ENCODE measurements at places on chromosomes 11 and 22. TPM values are rescaled to one million over a fixed set of nuclear protein-coding genes. Genes with fewer than 3 reads are reported as not detected.

DNA sequence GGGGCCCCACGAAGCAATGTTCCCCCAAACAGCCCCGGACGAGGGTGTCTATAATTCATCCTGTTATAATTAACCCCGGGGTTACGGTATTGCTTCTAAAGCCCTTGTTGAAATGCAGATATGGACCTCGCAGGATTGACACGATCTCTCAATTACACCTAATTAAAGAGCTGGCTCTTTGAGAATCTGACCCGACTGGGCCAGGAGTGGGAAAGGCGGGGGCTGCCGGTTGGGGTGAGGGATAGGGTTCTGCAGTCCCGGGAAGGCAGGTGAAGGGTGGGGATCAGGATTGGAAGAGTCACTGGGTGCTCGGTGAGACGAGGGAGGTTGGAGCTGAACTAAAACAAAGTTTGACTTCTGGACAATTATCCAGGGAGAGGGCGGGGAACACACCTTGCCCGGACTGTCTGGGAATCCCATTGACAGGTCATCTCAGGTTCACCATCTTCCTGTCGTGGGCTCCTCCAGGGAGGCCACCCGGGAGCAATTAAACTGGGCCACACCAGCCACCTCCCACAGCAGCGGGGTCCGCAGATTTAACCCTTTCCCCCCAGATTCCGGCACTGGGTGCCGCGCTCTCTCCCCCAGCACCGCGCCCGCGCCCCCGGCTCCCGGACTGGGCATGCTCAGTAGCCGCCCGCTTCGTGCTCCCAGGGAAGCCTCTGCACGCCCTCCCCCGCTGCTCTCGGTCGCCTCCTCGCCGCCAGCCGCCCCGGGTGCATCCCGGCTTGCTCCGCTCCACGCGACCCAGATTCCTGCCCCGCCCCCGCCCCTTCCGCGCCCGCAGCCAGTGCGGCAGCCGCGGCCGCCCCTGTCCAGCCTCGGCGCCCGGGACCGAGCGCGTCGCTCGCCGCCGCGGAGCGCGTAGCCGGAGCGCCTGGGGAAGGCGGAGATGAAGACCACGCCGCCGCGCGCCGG lies at the start of gene ELMOD1:
Gene ELMOD1 (plus strand): TSS at position 688 of the 918 bp plus-strand sequence. CDS start 27,043 bp downstream, outside the sequence.
- DNase-seq, result peak; percentile 61
- H3K27me3 ChIP-seq, result peaks cover 48% of the 10 kb centered on the region
- H3K27ac ChIP-seq, result no peak within 1 kb of the TSS
- H3K36me3 ChIP-seq, result no peaks in the 10 kb centered on the region
- no peak within 1 kb of the TSS for H3K4me3 ChIP-seq

DNA sequence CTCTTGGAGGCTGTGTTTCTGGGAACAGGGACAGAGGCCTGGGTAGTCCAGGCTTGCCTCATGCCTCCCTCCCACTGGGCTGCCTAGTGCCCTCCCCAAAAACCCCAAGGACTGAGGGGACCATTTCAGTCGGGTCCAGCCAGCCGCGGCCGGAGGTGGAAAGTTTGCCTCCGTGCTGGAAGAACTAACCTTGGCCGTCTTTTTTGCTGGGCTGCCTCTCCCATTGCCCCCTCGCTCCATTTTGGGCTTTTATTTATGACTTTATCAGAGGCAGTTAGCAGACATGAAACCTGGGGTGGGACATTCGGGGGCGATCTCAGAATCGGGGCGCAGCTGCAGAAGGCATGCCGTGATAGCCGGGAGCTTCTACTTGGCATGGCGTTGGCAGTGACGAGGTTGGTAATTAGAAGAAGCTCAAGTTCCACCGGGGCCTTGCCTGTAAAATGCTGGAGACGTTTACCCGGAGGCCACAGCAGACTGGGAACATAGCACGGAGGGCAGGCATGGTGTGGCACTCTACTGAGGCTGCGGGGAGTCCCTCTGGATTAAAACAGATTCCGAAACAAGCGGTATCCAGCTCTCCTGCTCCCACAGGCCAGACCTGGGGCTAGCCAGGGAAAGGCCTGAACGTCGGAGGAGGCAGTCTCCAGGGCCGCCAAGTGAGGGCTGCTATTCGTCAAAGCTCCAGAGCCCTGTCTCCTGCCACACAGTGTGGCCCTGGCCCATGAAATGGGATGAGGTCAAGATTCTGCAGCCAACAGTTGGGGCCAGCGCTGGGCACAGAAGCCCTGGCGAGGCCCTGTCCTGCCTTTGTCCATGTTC lies 76.4 kb upstream of the PPARA start:
- H3K36me3 ChIP-seq, result peaks cover 7% of the 10 kb centered on the region
- H3K4me3 ChIP-seq, result no peak overlapping the region
- H3K27me3 ChIP-seq, result no peaks in the 10 kb centered on the region
- peaks cover 53% of the 10 kb centered on the region for H3K4me1 ChIP-seq

DNA sequence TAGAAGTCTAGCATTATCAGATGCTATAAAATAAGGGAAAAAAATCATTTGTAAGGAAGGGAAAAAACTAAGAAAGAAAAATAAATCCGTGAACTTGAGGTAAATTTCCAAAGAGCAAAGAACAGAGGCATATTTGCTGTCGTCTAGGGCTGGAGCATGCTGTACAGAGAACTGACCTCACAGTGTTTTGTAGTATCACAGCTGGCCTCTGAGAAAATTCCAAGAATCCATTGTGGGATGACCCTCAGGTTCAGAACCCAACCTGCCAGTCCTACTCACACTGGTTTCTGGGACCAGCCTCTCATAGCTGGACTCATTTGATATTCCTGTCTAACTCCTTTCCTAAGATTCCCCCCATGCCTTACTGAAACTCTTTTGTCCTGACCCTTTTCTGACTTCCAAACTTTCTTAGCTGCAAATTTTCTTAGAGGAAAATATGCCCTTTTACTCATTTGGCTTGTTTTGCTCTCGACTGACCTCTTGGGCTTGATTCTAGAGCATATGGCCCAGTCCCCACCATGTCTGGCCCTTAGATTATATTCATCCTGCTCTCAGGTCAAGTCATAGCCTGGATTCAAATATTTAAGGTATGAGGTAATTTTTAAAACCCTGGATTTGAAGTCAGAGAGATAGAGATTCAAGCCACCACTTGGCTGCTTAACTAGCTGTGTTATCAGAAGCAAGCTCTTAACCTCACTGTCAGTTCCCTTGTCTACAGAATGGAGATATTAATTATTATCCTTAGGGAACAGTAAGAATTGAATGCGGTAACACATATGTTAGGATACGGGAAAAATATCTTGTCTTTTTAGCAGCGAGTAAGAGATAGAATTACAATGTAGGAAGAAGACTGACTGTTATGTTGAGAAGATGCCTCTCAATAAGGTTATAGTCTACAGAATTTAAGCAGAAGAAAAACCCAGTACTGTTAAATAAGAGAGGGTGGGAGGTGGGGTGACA lies 89.7 kb upstream of the KCNA4 start:
- H3K27me3 ChIP-seq, result no peaks in the 10 kb centered on the region
- H3K27ac ChIP-seq, result no peak overlapping the region
- no peaks in the 10 kb centered on the region for H3K4me1 ChIP-seq
- H3K4me3 ChIP-seq, result no peak overlapping the region
- no peaks in the 10 kb centered on the region for H3K36me3 ChIP-seq

ARHGEF17 gene
- total RNA-seq, result 8.3 TPM

IGSF22 gene
- 2.0 TPM for total RNA-seq

DNA sequence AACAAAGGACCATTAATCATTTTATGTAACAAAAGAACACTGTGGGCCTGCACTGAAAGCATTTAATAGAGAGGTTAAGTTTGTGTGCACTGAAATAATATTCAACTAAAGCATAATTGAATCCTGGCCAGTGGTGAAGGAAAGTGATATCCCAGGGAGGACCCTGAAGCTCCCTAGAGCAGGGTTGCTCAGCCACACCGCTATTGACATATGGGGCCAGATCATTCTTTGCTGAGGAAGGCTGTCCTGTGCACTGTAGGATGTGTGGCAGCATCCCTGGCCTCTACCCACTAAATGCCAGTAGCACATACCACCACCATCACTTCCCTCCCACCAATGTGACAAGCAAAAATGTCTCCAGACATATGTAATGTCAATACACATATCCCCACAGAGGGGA lies 166.1 kb upstream of the MTNR1B start:
- DNase-seq, result no peak
- no peaks in the 10 kb centered on the region for H3K27me3 ChIP-seq
- H3K36me3 ChIP-seq, result no peaks in the 10 kb centered on the region

OVCH2 gene
- total RNA-seq, result not detected

OR52I1 gene
- not detected for total RNA-seq

DNA sequence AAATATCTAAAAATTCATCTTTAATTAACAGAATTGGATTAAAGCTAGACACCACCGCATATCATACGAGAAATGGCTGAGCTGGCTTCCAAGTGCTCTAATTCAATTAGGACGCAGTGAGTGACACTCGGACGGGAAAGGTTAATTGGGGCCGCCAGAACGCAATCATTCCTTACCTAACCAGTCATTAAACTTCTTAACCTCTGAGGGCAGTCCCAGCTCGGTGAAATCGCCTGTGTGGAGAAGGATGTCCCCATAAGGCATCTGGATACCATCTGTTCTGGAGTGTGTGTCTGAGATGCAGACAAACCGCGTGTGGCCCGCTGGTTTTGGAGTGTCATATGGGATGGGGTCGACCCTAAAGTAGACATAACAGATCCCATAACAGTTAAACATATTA lies 50.3 kb downstream of the MPPED2 start:
- no peaks in the 10 kb centered on the region for H3K27me3 ChIP-seq
- H3K27ac ChIP-seq, result no peak overlapping the region
- no peak for DNase-seq
- H3K36me3 ChIP-seq, result no peaks in the 10 kb centered on the region
- no peaks in the 10 kb centered on the region for H3K4me1 ChIP-seq
- H3K4me3 ChIP-seq, result no peak overlapping the region

- DNase-seq, result no peak
- H3K27me3 ChIP-seq, result no peaks in the 10 kb centered on the region
Measured at GRCh38 chr11:132853886-132854285, 678.4 kb downstream of the OPCML start.

DNA sequence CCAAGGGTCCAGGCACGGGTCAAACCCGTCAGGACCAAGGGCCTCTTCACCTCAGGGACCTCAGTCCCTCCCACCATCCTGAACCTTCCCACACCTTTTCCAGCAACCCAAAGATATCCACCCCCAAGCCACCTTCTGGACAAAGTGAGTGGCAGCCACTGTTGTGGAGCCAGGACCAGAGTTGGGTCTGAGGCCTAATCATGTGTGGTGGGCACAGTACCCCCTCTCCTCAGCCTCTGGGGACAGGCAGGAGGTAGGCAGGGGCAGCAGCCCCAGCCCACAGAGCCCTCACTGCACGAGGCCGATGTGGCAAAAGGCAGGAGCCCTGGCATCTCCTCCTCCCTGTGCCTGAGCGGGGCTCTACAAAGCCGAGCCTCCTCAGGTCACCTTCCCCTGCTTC lies 2.5 kb downstream of the KCNJ11 start:
- H3K27me3 ChIP-seq, result no peaks in the 10 kb centered on the region
- no peak overlapping the region for H3K4me3 ChIP-seq
- no peak overlapping the region for H3K27ac ChIP-seq

MUC5AC gene
- not detected for total RNA-seq

RIBC2 gene
- not detected for total RNA-seq

MMP27 gene
- not detected for total RNA-seq

GRCh38 chr11:132595711-132596134 lies 936.6 kb downstream of the OPCML start:
- H3K27me3 ChIP-seq, result no peaks in the 10 kb centered on the region
- H3K36me3 ChIP-seq, result no peaks in the 10 kb centered on the region
- DNase-seq, result no peak
- H3K27ac ChIP-seq, result no peak overlapping the region
- H3K4me3 ChIP-seq, result no peak overlapping the region

GRCh38 chr22:46367707-46368191 lies 32.2 kb downstream of the TRMU start:
- peaks cover 5% of the 10 kb centered on the region for H3K27me3 ChIP-seq
- no peak overlapping the region for H3K4me3 ChIP-seq
- no peaks in the 10 kb centered on the region for H3K4me1 ChIP-seq
- DNase-seq, result peak; percentile 64
- no peaks in the 10 kb centered on the region for H3K36me3 ChIP-seq

- DNase-seq, result no peak
- no peak overlapping the region for H3K4me3 ChIP-seq
- H3K36me3 ChIP-seq, result no peaks in the 10 kb centered on the region
- peaks cover 4% of the 10 kb centered on the region for H3K27me3 ChIP-seq
- no peak overlapping the region for H3K27ac ChIP-seq
Measured at GRCh38 chr22:47599753-47600152, 837.3 kb downstream of the TBC1D22A start.

CARNS1 gene
- total RNA-seq, result 0.65 TPM
